ENCODE measurements at places on chromosomes 7 and 10.

DNA sequence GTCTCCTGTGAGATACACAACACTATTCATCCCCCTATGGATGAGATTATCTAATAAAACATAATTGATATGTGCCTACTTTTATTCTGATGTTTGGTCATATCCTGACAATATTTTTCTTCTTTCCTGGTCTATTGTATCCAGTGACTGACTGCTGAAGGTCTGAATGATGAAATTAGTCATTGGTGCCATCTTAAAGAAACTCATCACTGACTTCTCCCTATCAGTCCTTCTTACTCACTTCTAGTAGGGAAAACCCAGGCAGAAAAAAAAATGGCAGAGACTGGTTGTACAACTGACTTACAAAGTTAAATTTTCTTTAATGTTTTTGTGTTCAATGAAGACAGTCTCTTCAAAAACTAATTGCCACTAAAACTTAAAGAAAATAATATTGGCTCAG, 377.4 kb downstream of the HTR7 start:
- no peak for DNase-seq

GRCh38 chr10:132962623-132963429, 20.5 kb upstream of the CFAP46 start:
- no peak for DNase-seq

GRCh38 chr10:115963848-115964247, 309.2 kb downstream of the GFRA1 start:
- DNase-seq = no peak

- no peak for DNase-seq
Measured at GRCh38 chr10:129929343-129930292, 34.5 kb downstream of the EBF3 start.

GRCh38 chr7:116164552-116165306, 45.6 kb upstream of the TES start:
- DNase-seq = no peak

Measured in endothelial cell (in vitro differentiated cells).